Gastrocnemius medialis (tissue), 4 donors: ENCODE measurements at places on chromosomes 6 and 20. TPM values are rescaled to one million over a fixed set of nuclear protein-coding genes. Genes with fewer than 3 reads are reported as not detected.

The HLA-DQB1 gene
- total RNA-seq, result 2.2 TPM

The KCNQ2 gene
- not detected for total RNA-seq

The PKIB gene
- total RNA-seq, result 0.92 TPM

The SPTLC3 gene
- total RNA-seq, result 1.4 TPM

The HLA-DRB1 gene
- 7.5 TPM for total RNA-seq

The ARHGAP40 gene
- total RNA-seq, result not detected

The BMP6 gene
- 4.5 TPM for total RNA-seq

The IPCEF1 gene
- 0.24 TPM for total RNA-seq

The KIF25 gene
- 1.0 TPM for total RNA-seq

The MAP7 gene
- total RNA-seq, result 0.33 TPM

- no peak overlapping the region for H3K4me3 ChIP-seq
- no peak for DNase-seq
- no peak overlapping the region for H3K27ac ChIP-seq
- no peaks in the 10 kb centered on the region for H3K36me3 ChIP-seq
- H3K4me1 ChIP-seq, result peaks cover 20% of the 10 kb centered on the region
- no peaks in the 10 kb centered on the region for H3K27me3 ChIP-seq
Observed at GRCh38 chr6:33634946-33635345, 13.8 kb downstream of the ITPR3 start.

DNA sequence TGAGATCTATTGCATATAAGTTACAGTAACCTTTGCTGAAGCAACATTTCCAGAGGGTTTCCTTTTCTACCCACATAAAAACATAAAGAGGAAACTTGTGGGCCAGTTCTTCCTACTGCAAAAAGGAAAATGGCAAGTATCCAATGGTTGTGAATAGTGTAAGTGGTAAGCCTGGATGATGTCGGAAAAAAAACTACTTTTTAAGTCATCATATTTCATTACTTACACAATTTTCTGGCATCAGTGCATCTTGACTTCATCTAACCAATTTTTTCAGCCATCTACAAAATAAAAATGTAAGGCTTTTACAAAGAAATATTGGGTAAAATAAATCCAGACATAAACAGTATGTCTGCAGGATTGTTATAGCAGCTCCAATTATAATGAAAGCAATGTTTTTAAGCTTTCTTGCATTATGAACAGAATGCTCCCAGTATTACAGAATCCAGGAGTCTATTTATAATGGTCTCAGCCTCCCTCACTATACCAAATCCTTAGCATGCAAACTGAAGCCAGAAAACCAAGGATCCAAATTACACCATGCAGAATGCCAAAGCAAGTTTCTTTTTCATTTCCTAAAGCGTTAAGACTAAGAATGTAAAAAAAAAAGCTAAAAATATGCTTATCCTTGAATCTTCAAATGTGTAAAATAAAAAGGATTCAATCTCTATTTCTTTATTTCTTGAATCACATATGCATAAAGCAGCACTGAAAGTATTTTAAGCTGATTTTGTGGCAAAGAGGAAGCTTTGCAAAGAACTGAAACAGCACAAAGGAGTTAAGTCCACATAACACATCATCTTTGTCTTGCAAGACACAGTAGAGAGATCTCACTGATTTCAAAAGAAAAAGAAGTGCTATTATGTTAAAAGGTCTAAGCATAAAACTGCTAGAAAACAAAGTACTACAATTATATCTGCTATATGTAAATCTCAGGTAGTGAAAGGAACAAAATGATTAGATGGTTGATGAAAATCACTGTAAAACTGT lies 126.8 kb upstream of the HMGCLL1 start:
- no peaks in the 10 kb centered on the region for H3K27me3 ChIP-seq
- no peaks in the 10 kb centered on the region for H3K36me3 ChIP-seq
- no peak for DNase-seq
- H3K4me1 ChIP-seq, result no peaks in the 10 kb centered on the region
- no peak overlapping the region for H3K27ac ChIP-seq

- peak; percentile 52 for DNase-seq
- H3K27me3 ChIP-seq, result no peaks in the 10 kb centered on the region
- H3K4me3 ChIP-seq, result no peak overlapping the region
- H3K4me1 ChIP-seq, result peaks cover 20% of the 10 kb centered on the region
- H3K27ac ChIP-seq, result no peak overlapping the region
- H3K36me3 ChIP-seq, result no peaks in the 10 kb centered on the region
Observed at GRCh38 chr20:17808357-17808756, 108.6 kb downstream of the BANF2 start.

DNA sequence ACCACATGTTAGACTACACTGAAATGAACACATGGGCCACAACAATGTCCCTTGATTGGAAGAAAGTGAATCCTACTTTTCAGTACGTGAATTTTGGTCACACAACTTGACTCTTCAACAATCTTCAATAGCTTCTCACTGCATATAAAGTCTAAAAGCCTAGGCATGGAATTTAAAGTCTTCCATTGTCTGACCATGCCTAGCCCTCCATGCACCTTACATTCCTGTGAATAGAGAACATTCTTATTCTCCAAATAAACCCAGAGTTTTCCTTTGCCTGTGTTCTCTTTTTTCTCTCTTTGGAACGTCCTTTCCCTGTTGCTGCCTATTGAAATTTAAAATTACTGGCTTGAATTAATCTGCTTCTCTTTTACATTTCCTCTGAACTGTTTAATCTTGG lies 207.5 kb downstream of the ASCC3 start:
- no peak for DNase-seq
- no peaks in the 10 kb centered on the region for H3K4me1 ChIP-seq
- no peak overlapping the region for H3K4me3 ChIP-seq

DNA sequence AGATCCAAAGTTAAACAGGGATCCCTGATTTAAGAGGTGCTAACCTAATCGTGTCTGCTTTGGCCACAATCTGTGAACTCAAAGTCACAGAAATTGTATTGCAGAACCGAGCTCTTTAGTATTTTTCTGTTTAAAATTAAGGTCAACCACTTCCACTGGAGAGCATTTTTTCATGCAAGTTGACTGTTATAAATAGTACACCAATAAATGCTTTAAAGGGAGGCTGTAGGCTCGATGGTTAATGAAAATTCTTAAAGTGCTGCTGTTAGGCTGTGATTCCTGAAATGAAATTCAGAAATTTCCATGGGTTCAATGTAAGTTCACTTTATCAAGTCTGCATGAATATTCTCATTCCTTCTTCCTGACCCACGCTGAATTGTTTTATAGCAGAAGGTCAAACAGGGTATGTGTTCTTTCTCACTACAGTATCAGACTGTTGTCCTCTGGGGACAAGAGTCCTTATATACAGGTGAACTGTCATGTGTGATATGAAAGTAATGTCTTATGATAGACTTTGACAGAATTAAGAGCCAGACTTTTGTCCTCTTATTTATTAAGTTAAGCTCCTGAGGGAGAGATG lies 92.5 kb upstream of the HDGFL1 start:
- H3K4me3 ChIP-seq, result no peak overlapping the region
- H3K27ac ChIP-seq, result no peak overlapping the region
- no peaks in the 10 kb centered on the region for H3K36me3 ChIP-seq
- peaks cover under 1% of the 10 kb centered on the region for H3K4me1 ChIP-seq
- H3K27me3 ChIP-seq, result no peaks in the 10 kb centered on the region

GRCh38 chr6:6960571-6961251 lies 147.1 kb upstream of the RREB1 start:
- H3K4me1 ChIP-seq, result no peaks in the 10 kb centered on the region
- no peaks in the 10 kb centered on the region for H3K36me3 ChIP-seq
- no peak overlapping the region for H3K27ac ChIP-seq
- no peak for DNase-seq

- DNase-seq, result no peak
- no peaks in the 10 kb centered on the region for H3K27me3 ChIP-seq
- H3K27ac ChIP-seq, result peak overlapping the region; percentile 94
Observed at GRCh38 chr20:18138266-18138582, 561 bp downstream of the KAT14 start.

- H3K36me3 ChIP-seq, result no peaks in the 10 kb centered on the region
- H3K4me3 ChIP-seq, result no peak overlapping the region
- H3K27ac ChIP-seq, result no peak overlapping the region
- DNase-seq, result no peak
Observed at GRCh38 chr6:131258816-131259476, 123.7 kb downstream of the AKAP7 start.

- no peak for DNase-seq
- H3K27me3 ChIP-seq, result no peaks in the 10 kb centered on the region
- peak overlapping the region; percentile 64 for H3K27ac ChIP-seq
- H3K4me1 ChIP-seq, result peaks cover 19% of the 10 kb centered on the region
- H3K36me3 ChIP-seq, result peaks cover 31% of the 10 kb centered on the region
Observed at GRCh38 chr6:41779336-41779735, 364 bp downstream of the FRS3 start.

- H3K27ac ChIP-seq, result peak overlapping the region; percentile 79
- peaks cover 64% of the 10 kb centered on the region for H3K4me1 ChIP-seq
- no peak overlapping the region for H3K4me3 ChIP-seq
- H3K27me3 ChIP-seq, result no peaks in the 10 kb centered on the region
Observed at GRCh38 chr20:34888468-34888867, 12.1 kb downstream of the ACSS2 start.

- H3K27me3 ChIP-seq, result peaks cover 23% of the 10 kb centered on the region
- no peak overlapping the region for H3K4me3 ChIP-seq
- no peak overlapping the region for H3K27ac ChIP-seq
- DNase-seq, result no peak
Observed at GRCh38 chr20:63234693-63235398, 859 bp upstream of the BIRC7 start.

DNA sequence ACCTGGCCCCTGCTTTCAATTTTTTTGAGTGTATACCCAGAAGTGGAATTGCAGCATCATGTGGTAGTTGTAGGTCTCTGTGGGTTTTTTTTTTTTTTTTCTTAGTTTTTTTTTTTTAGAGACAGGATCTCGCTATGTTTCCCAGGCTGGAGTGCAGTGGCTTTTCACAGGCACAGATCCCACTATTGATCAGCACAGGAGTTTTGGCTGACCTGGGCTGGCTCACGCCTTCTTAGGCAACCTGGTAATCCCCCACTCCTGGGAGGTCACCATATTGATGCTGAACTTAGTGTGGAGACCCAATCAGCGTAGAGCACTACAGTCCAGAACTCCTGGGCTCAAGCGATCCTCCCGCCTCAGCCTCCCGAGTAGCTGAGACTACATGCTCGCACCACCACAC lies 25.9 kb downstream of the MTO1 start:
- H3K36me3 ChIP-seq, result peaks cover 2% of the 10 kb centered on the region
- no peaks in the 10 kb centered on the region for H3K4me1 ChIP-seq
- no peak overlapping the region for H3K27ac ChIP-seq
- H3K27me3 ChIP-seq, result no peaks in the 10 kb centered on the region
- H3K4me3 ChIP-seq, result no peak overlapping the region

DNA sequence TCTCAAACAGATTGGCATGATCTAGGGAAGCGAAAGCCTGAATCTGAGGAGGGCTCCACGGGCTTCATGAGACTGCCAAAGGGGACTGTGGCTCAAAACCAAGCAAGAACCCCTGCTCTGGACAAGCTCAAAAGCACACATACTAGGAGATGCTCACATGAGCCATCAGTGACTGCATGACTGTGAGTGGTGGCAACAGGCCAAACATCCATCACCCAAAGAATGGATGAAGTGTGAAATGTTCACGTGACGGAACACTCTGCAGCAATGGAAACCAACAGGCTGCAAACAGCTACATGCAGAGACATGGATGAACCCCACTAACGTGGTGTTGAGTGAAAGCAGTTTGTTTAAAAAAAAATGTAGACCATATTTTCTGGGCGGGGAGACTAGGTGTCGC lies 136.3 kb downstream of the PREX1 start:
- H3K36me3 ChIP-seq, result no peaks in the 10 kb centered on the region
- peaks cover 16% of the 10 kb centered on the region for H3K4me1 ChIP-seq
- H3K27ac ChIP-seq, result no peak overlapping the region

DNA sequence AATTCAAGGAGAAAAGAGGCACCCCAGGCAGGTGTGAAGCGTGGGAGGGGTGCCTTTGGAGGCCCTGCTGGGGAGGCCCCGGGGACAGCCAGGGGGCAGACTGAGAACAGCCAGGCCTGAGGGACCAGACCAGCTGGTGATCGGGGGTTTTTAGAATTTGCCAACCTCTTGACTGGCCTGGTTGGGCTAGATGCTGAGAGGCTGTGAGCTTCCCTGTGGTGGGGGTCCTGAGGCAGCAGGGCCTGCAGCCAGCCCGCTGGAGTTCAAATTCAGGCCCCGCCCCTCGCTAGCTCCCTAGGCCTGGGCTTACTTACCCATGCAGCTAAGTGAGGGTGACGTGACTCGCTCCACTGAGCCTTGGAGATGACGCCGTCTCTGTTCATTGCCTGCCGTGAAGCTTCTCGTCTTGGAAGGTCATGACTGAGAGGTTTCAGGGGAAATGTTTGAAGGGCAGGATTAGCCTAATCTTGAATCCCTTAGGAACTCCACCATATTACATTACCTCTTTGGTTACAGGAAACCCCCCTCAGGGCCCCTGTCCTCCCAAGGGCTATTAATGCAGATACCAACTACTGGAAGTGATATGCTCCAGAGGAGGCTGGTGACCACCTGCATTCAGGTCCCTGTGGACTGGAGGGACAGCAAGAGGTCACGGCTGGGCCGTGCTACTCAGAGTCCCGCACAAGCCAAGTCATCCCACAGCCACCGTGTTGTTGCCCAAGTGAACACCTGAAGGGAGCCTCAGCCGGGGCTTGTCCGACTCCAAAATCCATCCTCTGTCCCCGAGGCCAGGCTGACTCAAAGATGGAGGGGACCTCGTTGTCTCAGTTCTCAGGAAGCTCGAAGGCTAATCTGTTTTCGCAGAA lies 73.9 kb upstream of the DUSP22 start:
- DNase-seq, result no peak
- no peaks in the 10 kb centered on the region for H3K36me3 ChIP-seq
- H3K4me1 ChIP-seq, result no peaks in the 10 kb centered on the region
- no peak overlapping the region for H3K4me3 ChIP-seq

DNA sequence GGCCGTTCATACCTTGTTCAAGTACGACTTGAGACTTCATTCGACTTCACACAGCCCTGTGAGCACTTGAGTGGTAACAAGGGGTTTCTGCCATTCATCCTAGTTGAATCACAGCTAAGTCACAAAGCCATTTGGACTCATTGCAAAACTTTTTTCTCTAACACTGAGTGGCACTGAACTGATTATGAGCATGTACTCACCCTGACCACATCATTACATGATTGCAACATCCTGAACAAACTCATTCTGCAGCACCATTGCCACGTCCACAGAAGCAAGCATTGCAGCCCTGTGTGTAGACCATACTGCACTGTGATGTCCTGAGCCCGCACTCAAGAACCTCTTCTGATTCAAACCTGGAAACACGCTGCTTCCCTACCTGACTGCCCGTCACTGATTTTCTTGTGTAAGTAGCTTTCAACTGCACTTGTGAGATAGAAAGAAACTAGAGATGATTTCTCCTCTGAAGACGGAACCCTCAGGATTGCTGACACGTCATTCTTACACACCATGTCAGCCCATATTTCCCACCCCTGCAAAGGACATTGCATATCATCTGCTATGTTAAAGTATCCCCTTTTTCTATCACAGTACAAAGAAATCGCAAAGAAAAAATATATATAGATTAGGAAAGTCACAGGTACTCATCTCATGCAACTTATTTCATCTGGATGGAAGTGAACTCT lies 81.6 kb downstream of the C6orf118 start:
- H3K36me3 ChIP-seq, result no peaks in the 10 kb centered on the region
- H3K4me3 ChIP-seq, result no peak overlapping the region
- no peaks in the 10 kb centered on the region for H3K27me3 ChIP-seq
- DNase-seq, result no peak
- peaks cover 13% of the 10 kb centered on the region for H3K4me1 ChIP-seq
- H3K27ac ChIP-seq, result no peak overlapping the region

- no peak overlapping the region for H3K4me3 ChIP-seq
- no peaks in the 10 kb centered on the region for H3K27me3 ChIP-seq
- H3K27ac ChIP-seq, result no peak overlapping the region
- H3K4me1 ChIP-seq, result no peaks in the 10 kb centered on the region
Observed at GRCh38 chr6:45654673-45655072, 276.9 kb upstream of the SUPT3H start.

- H3K27me3 ChIP-seq, result no peaks in the 10 kb centered on the region
- no peak within 1 kb of the TSS for H3K27ac ChIP-seq
- peaks cover 6% of the 10 kb centered on the region for H3K4me1 ChIP-seq
- peak within 1 kb of the TSS; percentile 53 for H3K4me3 ChIP-seq
- H3K36me3 ChIP-seq, result peaks cover 32% of the 10 kb centered on the region
- no peak for DNase-seq
Observed at GRCh38 chr20:44909872-44910689, at the start of gene PABPC1L. PABPC1L (plus strand) TSS chr20:44910060; CDS start chr20:44910144, 84 bp downstream.
